ENCODE measurements at places on chromosomes 1 and 21.

GRCh38 chr1:100145116-100145515, 12.2 kb downstream of the TRMT13 start:
- H3K27me3 ChIP-seq = no peaks in the 10 kb centered on the region
- DNase-seq = no peak
- peaks cover 100% of the 10 kb centered on the region for H3K36me3 ChIP-seq
- no peaks in the 10 kb centered on the region for H3K4me1 ChIP-seq

- no peaks in the 10 kb centered on the region for H3K27me3 ChIP-seq
- no peaks in the 10 kb centered on the region for H3K36me3 ChIP-seq
- DNase-seq = no peak
- H3K4me1 ChIP-seq = peaks cover 3% of the 10 kb centered on the region
- H3K27ac ChIP-seq = no peak overlapping the region
- no peak overlapping the region for H3K4me3 ChIP-seq
Measured at GRCh38 chr1:116498789-116499628, 71.8 kb downstream of the CD58 start.

GRCh38 chr1:23720256-23720995, 22.8 kb upstream of the ELOA start:
- H3K27ac ChIP-seq = no peak overlapping the region
- no peak for DNase-seq
- H3K36me3 ChIP-seq = no peaks in the 10 kb centered on the region

GRCh38 chr1:229430761-229431283, 3.1 kb downstream of the ACTA1 start:
- H3K4me3 ChIP-seq = peak overlapping the region; percentile 70
- H3K27ac ChIP-seq = peak overlapping the region; percentile 97
- H3K4me1 ChIP-seq = peaks cover 22% of the 10 kb centered on the region
- peak; percentile 94 for DNase-seq
- H3K36me3 ChIP-seq = peaks cover 4% of the 10 kb centered on the region

- no peaks in the 10 kb centered on the region for H3K36me3 ChIP-seq
- no peak overlapping the region for H3K27ac ChIP-seq
- H3K27me3 ChIP-seq = no peaks in the 10 kb centered on the region
- no peaks in the 10 kb centered on the region for H3K4me1 ChIP-seq
Measured at GRCh38 chr1:88001460-88001859, 672.8 kb downstream of the LMO4 start.

GRCh38 chr1:230175163-230175747, 108.2 kb downstream of the GALNT2 start:
- peaks cover 53% of the 10 kb centered on the region for H3K4me1 ChIP-seq
- H3K36me3 ChIP-seq = peaks cover 12% of the 10 kb centered on the region
- H3K4me3 ChIP-seq = no peak overlapping the region
- DNase-seq = no peak

Data from psoas muscle (tissue), 8 donors.